Right lobe of liver (tissue), 6 donors: ENCODE measurements at places on chromosomes 7 and 10. TPM values are rescaled to one million over a fixed set of nuclear protein-coding genes. Genes with fewer than 3 reads are reported as not detected.

DNA sequence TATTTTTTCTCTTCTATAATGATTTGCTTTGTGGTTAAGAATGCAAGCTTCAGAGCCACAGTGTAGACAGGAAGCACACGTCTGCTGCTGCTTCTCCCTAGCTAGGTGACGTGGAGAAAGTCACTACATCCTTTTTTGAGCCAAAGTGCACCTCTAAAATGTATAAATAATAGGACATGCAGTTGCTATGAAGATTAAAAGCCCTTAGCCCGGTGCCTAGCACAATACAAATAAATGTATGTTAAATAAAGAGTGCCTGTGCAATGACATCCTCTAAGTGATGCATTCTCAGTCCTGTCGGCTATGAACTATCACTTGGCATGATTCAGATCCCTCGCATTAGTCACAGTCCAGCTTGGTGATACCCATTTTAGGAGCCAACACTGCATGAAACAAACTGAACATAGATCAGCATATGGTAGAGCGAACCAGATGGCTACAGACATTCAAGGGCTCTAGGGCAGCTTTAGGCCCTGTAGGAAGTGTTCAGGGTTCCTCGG, 4.8 kb upstream of the TRDMT1 start:
- H3K36me3 ChIP-seq: no peaks in the 10 kb centered on the region
- no peak overlapping the region for H3K4me3 ChIP-seq
- H3K4me1 ChIP-seq: no peaks in the 10 kb centered on the region
- no peak overlapping the region for H3K27ac ChIP-seq

TAS2R4 gene
- 0.74 TPM for total RNA-seq

GRCh38 chr7:36297364-36298009, 92.2 kb upstream of the ANLN start:
- H3K36me3 ChIP-seq: peaks cover 4% of the 10 kb centered on the region
- DNase-seq: no peak
- no peaks in the 10 kb centered on the region for H3K4me1 ChIP-seq
- H3K4me3 ChIP-seq: no peak overlapping the region
- H3K27ac ChIP-seq: no peak overlapping the region
- H3K27me3 ChIP-seq: no peaks in the 10 kb centered on the region

DNA sequence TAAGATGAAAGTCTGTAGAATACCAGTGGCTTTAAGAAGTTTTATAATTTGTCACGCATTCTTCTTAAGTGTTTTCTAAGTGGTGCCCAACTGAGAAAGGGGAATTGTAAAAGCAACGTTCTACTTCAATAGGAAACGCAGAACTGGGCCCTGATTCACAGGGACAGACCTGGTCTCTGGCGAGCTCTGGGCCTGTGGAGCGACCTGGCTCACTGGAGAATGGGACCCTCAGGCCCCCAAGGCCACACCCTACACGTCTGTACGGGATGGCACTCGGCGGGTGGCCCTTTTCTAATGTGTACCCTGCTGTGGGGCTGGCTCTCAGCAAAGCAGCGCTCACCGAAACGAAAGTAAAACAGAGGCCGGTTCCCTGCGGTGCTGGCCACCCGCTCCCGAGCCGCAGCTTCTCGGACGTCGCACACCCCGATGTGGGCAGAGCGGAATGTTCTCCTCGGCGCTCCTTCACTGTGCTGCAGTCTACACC, 205.0 kb downstream of the DIP2C start:
- DNase-seq: peak; percentile 47
- no peaks in the 10 kb centered on the region for H3K36me3 ChIP-seq
- H3K4me1 ChIP-seq: no peaks in the 10 kb centered on the region
- peak overlapping the region; percentile 56 for H3K4me3 ChIP-seq
- no peaks in the 10 kb centered on the region for H3K27me3 ChIP-seq
- H3K27ac ChIP-seq: peak overlapping the region; percentile 57

DNA sequence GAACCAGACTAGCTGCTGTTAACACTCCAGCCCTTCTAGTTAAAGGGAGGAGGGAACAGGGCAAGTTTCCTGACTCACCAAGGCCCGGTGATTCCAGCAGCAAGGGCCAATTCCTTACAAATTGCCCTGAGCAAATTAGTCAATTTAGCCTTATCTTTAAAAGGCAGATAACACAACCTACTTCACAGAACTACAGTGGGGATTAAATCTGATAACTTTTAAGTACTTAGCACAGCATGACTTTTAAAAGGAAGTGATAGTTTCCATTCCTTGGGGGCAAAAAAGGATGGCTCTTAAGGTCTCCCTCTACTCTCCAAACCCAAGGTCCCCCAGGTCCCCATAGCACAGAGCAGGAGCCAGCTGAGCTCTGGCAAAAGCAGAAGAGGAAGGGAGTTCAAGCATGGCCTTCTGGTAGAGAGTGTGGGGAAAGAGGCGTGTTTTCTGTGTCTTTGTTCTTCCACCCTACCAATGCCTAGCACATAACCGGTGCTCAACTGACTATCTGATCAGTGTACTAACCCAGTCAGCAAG, 4.0 kb downstream of the CDCA7L start:
- no peaks in the 10 kb centered on the region for H3K27me3 ChIP-seq
- no peak overlapping the region for H3K4me3 ChIP-seq
- no peak for DNase-seq
- H3K36me3 ChIP-seq: no peaks in the 10 kb centered on the region
- H3K27ac ChIP-seq: no peak overlapping the region

- peak overlapping the region; percentile 42 for H3K27ac ChIP-seq
- H3K4me3 ChIP-seq: no peak overlapping the region
- no peaks in the 10 kb centered on the region for H3K4me1 ChIP-seq
- no peaks in the 10 kb centered on the region for H3K27me3 ChIP-seq
These were observed 47.9 kb downstream of the SP8 start for GRCh38 chr7:20738518-20739481.

TMEM176A gene
- 820 TPM for total RNA-seq
